ENCODE measurements at places on chromosomes 4 and X.
A peak's percentile ranks its signal among the peaks of the same experiment; 100 is the strongest.

GRCh38 chr4:136863756-136864155 is 668.5 kb downstream of the PCDH18 start:
- DNase-seq: no peak

DNA sequence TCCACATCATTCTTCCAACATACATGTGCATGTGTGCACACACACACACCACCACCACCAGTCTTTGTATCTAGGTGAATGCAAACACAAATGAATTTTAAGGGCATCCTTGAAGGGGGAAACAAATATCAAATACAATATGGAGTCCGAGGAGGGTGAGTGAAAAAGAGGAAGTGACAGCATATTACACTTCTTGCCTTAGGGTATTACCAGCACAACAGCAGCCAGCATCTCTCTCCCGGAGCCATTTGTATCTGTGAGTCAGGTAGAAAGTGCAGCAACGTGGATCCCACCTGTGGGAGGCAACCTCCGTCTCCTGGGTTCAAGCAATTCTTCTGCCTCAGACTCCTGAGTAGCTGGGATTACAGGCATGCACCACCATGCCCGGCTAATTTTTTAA is 483.2 kb downstream of the SMARCA1 start:
- no peak for DNase-seq

GRCh38 chr4:7239101-7239820 is 46.9 kb downstream of the SORCS2 start:
- no peak for DNase-seq

DNA sequence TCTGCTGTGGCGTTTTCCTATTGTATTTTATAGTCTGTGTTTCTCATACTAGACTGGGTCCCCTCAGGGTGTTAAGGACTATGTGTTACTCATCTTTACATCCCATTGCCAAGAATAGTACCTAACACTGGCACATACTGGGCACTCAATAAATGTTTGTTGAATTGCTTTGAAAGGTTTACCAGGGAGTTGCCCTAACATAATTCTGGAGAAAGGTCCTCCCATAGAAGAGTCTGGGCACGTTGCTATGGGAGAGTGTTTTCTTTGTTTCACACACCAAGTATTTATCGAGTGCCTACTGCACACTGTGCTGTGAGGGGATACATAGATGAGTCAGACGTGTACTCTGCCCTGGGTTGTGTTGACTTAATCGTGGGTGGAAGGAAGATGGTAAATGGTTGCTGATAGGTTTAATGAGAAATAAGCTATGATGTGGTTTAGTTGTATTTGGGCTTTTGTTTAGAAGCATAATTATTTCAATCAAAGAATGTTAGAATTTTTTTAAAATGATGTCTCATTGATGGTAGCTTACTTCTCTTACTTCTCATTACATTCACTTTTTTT is 42.9 kb downstream of the AFF1 start:
- peak; percentile 23 for DNase-seq

GRCh38 chr4:176778491-176778890 is 14.2 kb downstream of the VEGFC start:
- DNase-seq: no peak

DNA sequence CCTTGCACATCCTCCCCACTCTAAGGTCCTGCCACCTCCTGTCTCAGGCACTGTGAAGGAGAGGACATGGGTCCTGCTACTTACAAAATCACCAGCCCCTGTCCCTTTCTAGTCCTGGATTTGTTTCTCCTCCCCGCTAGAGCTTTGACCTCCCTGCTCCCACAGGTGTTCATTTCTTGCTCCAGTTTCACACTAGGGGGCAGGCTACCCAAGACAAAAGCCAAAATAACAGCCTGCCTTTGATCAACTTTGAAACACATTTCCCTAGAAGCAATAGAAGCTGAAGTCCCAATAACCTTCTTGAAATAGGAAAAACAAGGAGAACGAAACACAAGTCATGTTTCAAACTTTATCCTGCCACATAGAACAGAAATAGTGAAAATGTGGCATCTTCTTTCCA is 164.4 kb downstream of the QDPR start:
- no peak for DNase-seq

- DNase-seq: no peak
These were observed 23.3 kb upstream of the CRMP1 start for GRCh38 chr4:5916229-5916628.

DNA sequence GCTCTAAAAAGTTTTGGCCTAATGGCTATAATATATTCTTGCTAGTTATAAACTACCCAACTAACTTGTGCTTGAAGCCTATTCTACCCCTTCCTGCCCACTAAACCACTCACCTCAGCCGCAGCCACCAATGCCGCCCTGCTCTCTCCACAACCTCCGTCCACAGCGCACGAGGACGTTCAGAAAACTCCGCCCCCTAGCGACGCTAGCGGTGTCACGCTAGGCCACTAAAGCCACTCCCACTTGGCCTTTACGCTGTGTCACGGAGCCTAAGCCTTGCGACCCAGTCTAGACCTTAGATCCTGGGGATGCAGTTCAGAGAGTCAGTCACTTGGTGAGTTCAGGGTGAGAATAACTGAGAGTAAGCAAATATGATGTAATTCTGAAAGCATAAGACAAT is at the start of gene TEX11:
Gene TEX11 (minus strand): TSS at position 171 of the 400 bp plus-strand sequence. CDS start 922 bp downstream, outside the sequence.
- DNase-seq: no peak
